GM18507 (cell line): ENCODE measurements at places on chromosomes 2 and 18.

DNA sequence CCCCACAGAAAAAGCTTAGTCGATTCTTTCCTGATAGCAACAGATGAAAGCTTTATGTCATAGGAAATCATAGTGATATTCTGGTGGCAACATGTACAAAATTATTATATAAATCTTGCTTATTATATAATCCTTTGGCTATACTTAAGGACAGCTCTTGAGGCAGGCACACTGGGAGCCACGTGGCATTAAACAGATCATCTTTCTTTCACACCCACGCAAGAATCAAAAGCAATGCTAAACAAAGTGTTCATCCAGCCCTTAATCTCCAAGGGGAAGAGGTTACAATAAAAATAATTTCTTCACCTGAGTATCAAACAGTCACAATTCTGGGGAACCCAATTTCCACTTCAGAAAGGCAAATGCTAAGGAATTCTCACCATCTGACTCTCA, 57.8 kb downstream of the CYB5A start:
- no peak for DNase-seq

- no peak for DNase-seq
These were observed 215.0 kb downstream of the IRS1 start for GRCh38 chr2:226584518-226585055.

GRCh38 chr2:136638193-136638592, 127.2 kb upstream of the THSD7B start:
- no peak for DNase-seq

GRCh38 chr2:80001701-80002101, 302.9 kb downstream of the LRRTM1 start:
- no peak for DNase-seq

DNA sequence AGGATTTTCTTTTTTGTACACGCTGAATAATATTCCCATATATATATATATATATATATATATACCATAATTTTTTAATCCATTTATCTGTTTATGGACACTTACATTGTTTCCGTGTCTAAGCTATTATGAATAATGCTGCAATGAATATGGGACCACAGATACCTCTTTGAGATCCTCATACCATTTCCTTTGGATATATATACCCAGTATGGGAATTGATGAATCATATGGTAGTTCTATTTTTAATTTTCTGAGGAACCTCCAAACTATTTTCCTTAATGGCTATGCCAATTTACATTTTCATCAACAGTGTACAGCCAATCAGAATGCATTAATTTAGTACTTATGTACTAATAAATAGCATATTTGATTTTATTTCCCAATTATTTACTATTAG, 53.1 kb downstream of the MERTK start:
- DNase-seq = no peak

DNA sequence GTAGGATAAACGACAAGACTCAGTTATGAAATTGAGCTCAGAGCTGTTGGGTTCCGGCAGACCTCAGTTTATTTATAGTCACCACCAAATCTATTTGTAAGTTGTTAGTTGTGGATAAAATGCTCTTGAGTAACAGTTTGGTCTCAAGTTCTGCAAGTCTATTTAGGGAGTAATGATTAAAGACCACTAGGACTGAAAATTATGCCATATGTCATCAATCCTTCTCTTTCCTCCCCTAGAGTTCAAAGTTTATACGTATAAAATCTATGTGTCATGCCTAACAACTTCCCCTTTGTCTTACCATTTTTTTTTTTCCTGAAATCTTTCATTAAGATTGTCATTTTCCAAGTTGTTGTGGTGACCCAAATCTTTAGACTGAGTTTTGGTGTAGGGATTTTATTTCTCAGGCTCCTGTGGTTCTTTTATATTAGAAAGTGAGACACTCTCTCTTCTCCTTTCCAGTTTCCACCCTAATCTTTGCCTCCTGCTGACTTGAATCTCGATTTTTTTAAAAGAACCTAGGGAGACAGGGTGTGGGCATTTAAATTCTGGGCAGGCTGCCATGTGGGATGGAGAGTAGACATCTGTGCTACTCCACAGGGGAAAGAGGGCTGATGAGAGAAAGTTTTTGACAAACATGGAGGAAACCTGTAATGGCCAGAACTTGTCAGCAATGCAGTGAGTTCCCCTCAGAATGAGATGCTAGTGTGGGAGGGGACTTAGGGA, 51.0 kb downstream of the LAMA3 start:
- DNase-seq = no peak

- no peak for DNase-seq
These were observed 136.9 kb downstream of the PTGR3 start for GRCh38 chr18:75071866-75072671.

DNA sequence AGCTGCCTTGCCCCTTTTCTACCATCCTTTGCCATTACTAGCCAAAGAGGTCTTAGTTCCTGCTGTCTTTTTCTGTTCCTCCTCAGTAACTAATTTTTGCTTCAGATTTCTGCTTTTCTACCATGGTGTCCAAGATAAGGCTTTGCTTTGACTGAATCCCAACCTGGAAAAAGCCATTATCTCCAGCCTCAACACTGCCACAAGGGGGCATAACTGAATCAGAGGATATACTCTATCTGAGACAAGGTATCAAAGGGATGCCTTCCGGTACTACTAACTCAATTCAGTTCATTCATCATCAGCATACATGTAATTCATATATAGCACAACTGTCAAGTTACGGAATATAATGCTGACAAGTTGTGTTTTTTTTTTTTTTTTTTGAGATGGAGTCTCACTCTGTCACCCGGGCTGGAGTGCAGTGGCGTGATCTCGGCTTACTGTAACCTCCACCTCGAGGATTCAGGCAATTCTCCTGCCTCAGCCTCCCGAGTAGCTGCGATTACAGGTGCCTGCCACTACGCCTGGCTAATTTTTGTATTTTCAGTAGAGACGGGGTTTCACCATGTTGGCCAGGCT, 11.4 kb downstream of the OSGEPL1 start:
- DNase-seq = no peak

DNA sequence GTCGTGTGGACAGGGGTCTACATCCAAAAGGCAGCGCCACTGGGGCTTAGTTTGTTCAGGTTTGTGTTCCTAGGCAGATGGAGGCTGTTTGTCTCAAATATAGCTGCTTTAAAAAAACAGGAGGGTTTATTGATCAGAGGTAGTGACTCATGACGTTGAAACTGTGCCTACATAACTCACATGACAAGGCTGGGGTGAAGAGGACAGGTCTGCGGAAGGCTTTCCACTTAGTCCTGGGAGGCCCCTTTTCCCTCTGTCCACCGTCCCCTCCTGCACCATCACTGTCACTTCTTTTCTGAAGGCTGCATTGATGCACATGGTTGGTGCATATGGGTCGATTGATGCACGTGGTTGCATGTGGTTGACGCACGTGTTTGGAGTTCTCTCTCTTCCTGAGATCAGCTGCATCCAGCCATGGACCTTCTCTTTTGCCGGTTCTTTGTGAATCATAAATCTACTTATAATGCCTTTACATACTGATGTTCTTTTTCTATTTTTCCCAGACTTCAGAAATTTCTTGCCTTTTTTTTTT, 10.9 kb downstream of the SH3RF3 start:
- no peak for DNase-seq

GRCh38 chr2:144183727-144184126, 336.2 kb downstream of the ZEB2 start:
- peak; percentile 17 for DNase-seq

DNA sequence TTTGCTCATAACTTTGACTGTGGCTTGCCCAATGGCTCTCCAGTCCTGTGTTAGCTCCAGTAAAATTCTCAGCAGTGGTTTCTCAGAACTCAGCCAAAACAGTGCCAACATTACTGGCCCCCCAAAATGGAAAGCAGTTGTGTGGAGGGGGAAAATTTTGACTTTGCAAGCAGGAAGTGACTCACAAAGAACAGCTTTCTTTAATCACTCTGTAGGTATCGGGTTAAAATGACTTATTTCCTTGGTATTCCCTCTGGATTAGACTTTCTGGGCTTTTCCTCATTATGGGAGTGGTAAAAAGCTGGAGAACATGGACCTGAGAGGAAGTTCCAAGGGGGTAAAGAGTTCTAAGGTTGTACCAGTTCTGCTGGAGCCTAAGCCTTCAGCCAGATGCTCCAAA, 175.7 kb upstream of the RND3 start:
- DNase-seq = no peak

DNA sequence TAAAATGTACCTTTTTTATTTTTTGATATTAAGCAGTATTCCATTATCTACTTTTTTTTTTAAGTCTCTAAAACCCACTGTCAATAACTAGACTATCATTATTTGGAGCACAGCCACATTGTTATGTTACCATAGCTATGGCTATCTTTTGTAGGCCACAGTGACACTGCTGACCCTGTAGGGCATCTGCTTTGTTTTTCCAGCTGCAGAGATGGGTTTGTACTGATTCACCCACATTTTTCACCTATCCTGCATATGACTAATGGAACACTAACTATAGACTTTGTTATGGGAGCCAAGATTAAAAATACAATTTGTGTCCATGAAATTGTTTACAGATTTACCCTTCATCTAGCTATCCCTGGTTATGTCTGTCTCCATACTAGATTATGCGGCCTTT, 21.6 kb upstream of the OTX1 start:
- no peak for DNase-seq

DNA sequence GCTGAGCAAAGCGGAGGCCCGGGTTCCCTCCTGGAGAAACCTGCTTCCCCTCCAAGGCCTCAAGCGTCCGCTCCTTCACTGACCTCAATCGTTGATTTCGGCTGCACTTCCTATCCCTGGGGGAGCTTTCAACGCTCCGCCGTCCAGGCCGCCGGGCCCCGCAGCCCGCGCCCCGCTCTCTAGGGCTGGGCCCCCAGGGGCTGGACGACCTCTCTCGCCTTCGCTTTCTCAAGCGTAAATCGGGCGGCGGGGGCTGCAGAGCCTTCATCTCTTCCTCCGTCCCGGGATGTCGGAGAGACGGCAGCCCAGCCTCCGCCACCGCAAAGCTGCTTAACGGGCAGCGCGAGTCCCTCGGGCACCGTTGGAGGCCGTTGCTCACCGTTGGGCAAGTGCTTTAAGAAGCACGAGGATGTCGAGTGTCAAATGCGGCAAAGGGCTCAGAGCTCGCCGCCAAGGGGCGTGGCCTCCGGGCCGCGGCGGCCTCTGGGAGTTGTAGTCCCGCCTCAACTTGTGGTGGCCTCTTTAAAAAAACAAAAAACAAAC, 8.5 kb downstream of the HES6 start:
- no peak for DNase-seq

GRCh38 chr2:44952806-44953498, 11.4 kb downstream of the SIX3 start:
- no peak for DNase-seq

DNA sequence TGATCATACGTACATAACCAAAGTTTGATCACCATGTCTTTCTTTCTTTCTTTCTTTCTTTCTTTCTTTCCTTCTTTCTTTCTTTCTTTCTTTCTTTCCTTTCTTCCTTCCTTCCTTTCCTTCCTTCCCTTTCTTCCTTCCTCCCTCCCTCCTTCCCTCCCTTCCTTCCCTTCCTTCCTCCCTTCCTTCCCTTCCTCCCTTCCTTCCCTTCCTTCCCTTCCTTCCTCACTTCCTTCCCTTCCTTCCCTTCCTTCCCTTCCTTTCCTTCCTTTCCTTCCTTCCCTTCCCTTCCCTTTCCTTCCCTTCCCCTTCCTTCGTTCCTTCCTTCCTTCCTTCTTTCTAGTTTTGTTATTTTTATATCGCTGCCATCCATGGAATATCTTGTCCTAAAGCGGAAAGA, 406.7 kb upstream of the DDX18 start:
- DNase-seq = no peak

GRCh38 chr2:169895294-169895985, 68.2 kb downstream of the UBR3 start:
- no peak for DNase-seq

DNA sequence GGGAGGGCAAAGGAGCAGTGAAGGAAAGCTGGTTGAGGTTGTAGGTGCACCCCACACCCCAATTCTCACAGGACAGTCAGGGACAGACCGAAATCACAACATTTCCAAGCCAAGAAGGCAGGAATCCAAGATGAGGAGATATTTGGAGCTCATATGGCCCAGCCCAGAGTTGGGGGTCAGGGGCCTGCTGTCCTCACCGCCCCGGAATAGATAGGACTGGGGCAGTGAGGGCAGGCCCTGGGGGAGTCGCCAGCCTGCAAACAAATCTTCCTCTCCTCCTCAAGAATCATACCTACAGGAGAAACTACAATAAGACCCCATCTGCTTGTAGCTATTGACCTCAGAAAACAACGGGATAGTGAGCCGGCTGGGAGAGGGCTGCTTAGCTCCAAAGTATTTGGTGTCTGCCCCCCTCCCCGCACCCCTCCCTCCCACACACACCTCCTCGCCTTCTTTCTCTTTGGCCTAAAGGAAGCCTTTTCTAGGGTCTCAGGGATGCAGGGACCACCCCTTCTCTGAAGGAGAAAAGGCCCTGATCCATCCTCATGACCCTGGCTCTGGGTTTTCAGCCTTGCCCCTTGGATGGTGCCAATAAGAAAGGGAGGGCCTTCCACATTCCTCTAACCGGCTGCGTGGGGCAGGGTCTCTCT, 3.8 kb downstream of the EN1 start:
- no peak for DNase-seq

- DNase-seq = no peak
These were observed 87.4 kb downstream of the AOX1 start for GRCh38 chr2:200673191-200673590.

DNA sequence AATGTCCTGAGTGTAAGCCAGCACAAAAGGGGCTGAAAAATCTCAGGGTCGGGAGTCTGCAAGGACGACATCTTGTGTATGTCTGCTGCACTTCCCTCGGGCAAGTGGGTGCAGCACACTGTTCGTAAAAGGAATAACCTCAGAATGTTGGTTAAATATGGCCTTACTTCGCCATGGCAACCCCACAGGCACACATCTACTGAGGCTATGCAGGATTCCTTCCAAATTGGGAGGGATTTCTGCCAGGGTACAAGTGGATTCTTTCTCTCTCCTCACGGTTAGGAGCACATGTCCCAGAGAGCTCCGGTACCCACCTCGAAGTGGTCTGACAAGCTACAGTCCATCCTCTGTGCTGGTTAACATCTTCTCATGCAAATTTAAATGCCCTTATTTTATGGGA, 277.7 kb upstream of the PXDN start:
- DNase-seq = no peak

DNA sequence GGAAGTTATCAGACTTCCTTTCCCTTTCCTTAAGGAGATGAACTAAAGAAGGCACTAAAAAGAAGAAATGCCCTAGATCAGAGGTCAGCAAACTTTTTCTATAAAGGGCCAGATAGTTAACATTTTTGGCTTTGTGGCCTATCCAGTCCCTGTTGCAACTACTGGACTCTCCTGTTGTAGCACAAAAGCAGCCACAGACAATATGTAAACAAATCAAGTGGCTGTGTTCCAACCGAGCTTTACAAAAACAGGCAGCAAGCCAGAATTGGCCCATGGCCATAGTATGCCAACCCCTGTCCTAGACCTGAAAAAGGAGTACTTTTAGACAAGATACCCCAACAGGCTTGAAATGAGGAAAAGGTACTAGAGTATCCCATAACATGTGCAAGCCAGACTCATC, 10.9 kb downstream of the NHEJ1 start:
- no peak for DNase-seq
